ENCODE measurements at places on chromosomes 6 and 20. TPM values are rescaled to one million over a fixed set of nuclear protein-coding genes. Genes with fewer than 3 reads are reported as not detected.

Gene DCDC2
- total RNA-seq, result 0.59 TPM

Gene SCGN
- total RNA-seq, result not detected

Gene ARG1
- total RNA-seq, result not detected

Gene RAB44
- not detected for total RNA-seq

Gene WTAP
- total RNA-seq, result 108 TPM

Gene PTCRA
- not detected for total RNA-seq

Gene SYCP2
- 2.1 TPM for total RNA-seq

Gene NRSN1
- 1.5 TPM for total RNA-seq

Gene ANKRD66
- total RNA-seq, result not detected

Gene INSM1
- total RNA-seq, result 2.2 TPM

DNA sequence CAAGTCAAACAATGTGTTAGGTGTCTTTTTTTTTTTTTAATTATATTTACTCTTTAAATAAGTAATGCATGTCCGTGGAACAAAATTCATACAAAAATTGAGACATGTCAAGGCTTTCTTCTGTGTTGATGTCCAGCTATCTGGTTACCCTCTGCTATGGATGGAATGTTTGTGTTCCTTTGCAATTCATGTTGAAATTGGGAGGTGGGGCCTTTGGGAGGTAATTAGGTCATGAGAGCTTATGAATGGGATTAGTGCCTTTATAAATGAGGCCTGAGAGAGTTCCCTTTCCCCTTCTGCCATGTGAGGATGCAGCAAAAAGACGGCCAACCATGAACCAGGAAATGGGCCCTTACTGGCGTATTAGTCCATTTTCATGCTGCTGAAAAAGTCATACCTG is 83.1 kb upstream of the KCNG1 start:
- DNase-seq, result no peak

DNA sequence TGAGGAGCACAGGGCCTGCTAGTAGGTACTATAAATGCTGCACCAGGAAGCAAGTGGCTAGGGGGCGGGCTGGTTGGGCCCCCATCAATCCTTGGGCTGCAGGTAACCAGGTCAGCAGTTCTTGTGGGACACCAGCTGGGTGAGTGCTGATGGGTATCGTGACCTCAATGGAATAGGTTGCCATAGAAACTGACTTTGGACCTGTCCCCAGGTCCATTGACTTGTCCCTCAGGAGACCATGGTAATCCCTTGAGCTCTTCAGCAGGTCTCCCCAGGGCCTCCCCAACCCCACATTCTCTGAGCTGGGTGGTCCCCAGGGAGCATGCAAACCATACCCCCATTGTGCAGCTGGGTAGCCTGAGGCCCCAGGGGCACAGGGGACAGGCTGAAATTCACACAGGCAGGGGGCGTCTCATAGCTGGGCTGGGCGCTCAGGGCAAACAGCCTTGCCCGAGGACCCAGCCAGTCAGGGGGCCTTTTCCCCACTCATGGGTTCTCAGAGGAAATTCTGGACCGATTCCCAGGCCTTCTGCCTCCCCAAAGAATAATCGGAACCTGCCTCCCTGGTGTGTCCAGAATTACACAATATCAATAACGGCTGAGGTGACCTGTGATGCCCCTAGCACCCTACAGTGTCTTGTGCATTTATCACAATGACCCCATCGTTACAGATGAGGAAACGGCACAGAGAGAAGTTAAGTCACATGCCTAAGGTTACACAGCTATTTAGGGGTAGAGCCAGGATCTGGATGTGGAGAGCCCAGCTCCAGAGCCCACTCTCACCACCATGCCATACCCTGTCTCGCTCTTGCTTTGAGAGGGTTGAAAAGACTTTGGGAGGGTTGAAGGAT is 35.9 kb downstream of the SRC start:
- no peak for DNase-seq

- DNase-seq, result peak; percentile 34
Measured at GRCh38 chr6:36333931-36334725, 2.6 kb downstream of the BNIP5 start.

DNA sequence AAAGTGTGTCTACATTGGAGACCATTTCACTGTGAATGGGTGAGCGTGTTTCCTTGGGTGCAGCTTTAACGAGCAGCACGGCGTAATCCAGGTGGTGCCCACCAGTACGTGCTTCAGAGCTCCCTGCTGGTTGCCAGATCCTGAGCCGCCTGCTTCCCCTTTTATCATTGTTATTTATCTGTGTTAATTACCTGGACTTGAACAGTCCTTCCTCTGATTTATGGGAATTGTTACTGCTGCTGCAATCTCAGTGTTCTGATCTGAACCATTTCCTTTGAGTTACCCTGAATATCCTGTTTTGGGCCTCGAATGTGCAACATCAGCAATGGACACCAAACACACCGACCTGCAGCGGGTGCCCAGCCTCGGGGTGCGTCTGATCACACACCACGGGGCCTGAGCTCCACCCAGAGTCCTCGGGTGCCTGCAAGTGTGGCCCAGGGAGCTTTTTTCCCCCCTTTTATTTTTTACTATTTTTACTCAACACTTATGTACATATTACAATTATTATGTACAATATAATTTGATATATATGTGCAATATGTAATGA is 81.3 kb downstream of the RPP40 start:
- no peak for DNase-seq

DNA sequence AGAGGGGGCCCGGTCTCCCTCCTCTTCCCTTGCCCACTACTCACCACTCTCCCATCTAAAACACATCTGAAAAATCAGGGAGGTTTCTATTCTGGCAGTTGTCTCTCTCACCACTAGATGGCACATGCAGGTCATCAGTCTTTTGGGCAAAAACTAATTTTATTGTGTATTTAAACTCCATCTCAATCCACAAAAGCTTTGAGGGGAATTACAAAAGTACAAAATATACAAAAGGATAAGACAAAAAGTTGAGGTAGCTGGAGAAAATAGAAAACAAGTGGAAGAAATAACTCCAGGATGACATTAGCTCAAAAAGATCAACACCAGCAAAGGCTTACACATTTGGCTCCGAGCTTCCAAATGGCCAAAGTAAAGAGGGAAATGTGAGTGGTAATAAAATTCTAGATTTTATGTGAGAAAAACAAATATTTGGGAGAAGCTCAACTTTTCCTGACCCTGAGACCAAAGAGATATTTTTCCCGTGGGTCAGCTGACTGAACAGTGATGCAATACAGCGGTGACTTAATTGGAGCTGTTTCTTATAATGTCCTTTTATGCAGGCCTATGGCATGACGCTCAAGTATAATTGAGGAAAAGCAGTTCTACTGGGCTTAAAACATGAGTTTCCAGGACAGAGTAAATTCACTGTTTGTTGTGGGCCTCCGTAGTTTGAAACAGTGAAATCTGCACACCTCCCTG is 79.8 kb upstream of the CHD6 start:
- peak; percentile 77 for DNase-seq

DNA sequence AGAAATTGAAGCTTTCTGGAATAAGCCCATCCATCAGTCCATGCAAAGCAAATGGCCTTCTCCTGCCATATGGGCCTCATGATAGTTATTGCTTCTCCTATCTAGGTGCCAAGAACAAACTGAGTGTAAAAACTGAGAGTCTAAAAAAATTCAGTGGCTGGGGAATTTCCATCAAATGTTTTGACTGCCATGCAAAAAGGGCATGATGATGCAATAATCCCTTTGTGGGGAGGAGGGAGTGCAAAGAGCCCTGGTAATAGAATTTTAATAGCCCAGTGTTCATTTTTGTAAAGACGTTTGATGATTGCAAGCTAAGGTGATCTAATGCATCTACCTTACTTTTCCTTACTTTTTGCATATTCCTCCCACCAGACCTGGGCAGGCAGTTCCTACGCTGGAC is 683.7 kb downstream of the EPM2A start:
- DNase-seq, result no peak

GRCh38 chr6:44074813-44075646 is 52.2 kb downstream of the MRPL14 start:
- DNase-seq, result no peak

DNA sequence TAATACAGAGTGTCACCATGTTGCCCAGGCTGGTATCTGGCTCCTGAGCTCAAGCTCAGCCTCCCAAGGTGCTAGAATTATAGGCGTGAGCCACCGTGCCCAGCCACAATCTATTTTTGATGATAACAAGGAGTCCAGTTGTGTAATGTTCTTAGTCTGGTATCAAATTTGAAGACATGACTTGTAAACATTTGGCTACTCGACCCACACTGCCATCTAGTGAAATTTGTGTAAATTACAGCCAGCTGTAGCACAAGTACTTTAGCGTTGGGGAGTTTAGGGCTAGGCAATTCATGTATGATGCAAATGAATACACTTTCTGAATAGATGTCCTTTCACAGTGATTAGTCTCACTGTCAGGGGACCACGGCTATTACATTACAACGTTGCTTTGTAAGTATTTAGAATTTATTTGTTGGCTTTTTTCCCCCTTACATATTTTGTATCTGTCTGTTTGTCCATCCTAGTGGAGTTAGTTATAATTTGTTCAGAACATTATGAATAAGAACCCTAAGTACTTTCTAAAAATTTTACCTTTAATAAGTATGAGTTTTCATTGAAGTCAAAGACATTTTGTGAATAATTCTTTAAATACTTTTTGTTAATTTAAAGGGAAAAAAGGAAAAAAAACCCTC is 139.7 kb downstream of the PRDM13 start:
- peak; percentile 79 for DNase-seq

DNA sequence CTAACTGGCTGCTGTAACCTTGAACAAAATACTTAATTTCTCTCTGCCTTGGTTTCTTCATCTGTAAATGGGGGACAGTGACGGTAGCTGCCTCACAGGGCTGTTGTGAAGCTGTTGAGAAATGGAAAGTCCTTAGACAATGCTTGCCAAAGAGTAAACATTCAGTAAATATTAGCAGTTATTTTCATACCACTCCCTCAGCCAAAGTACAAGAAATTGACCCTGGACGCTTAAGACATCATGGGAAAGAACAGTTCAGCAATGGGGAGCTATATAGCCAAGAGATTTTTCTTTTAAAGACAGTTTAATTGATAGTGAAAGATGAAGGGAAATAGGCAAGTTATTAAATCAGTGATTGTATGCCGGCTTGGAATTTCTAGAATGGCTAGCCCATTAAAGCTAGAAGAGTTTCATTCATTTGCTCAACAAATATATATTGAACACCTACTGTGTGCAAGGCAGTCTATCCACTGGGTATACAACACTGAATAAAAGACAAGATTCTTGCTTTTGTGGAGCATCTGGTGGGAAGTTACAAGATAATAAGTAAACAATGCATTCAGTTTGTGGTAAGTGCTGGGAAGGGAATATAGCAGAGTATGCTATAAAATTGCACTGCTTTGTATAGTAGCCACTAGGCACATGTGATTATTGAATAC is 2.0 kb downstream of the CTNNBL1 start:
- DNase-seq, result no peak

- no peak for DNase-seq
Measured at GRCh38 chr20:57536771-57537724, 12.1 kb upstream of the CTCFL start.

DNA sequence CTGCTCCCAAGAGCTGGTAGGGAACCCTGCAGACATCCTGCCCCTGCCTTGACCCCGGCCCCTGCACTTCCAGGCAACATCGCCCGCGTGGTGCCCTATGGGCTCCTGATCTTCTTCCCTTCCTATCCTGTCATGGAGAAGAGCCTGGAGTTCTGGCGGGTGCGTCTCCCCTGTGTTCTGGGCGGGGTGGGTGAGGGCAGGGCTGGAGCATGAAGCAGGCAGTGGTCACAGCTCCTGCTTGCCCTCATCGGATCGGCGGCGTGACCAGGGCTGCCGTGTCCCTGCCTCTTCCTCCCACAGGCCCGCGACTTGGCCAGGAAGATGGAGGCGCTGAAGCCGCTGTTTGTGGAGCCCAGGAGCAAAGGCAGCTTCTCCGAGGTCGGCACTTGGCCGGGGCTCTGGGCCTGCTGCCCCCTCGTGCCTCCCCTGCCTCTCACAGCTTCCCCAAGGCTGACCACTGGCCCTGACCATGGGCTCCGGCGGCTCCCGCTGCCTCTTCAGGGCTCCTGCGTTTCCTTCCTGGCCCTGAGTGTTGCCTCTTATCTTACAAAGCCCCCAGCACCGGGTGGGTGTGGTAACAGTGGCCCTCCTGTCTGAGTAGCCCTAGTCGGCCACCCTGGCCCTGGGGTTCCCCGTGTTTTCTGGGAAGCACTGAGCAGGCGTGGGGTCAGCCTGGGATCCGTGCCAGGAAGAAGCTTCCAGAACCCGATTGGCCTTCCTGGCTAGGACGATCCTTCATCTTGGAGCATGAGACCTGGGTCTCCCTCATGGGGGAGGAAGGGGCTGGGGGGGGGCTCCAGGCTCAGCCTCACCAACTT is 8.0 kb upstream of the TNFRSF6B start:
- DNase-seq, result no peak

GRCh38 chr6:110858562-110859214 is 15.9 kb upstream of the AMD1 start:
- no peak for DNase-seq

DNA sequence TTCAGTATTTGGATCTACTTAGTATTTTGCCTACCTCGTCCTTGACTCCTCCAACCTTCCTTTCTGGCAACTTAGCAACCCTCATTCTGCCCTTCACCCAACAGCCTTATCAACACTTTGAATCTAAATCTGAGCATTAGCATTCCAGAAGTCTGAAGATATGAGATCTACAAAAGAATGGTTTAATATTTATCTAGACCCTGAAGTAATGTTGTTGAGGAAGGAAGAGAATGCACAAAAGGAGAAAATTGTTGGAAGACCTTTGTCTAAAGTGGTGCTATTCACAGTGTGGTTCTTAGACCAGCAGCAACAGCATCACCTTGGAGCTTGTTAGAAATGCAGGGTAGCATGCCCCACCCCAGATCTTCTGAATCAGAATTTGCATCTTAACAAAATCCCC is 198.2 kb upstream of the PLCB4 start:
- DNase-seq, result no peak

DNA sequence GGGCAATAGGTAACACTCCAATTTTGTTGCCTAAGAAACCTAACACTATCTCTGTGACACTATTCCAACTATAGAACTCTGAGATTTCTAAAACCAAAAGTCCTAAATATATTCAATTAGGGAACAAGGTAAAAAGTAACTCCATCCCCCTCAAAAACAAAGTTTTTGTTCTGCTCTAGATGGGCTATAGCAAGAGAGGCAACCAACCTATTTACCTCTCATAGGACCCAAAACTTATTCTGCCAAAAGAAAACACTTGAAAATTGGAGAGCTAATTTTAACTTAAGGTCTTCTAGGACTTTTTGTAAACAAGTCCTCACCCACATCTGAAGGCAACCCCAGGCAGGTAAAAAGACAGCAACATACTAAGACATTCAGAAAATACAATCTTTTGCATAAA is 7.7 kb downstream of the RBM39 start:
- no peak for DNase-seq

DNA sequence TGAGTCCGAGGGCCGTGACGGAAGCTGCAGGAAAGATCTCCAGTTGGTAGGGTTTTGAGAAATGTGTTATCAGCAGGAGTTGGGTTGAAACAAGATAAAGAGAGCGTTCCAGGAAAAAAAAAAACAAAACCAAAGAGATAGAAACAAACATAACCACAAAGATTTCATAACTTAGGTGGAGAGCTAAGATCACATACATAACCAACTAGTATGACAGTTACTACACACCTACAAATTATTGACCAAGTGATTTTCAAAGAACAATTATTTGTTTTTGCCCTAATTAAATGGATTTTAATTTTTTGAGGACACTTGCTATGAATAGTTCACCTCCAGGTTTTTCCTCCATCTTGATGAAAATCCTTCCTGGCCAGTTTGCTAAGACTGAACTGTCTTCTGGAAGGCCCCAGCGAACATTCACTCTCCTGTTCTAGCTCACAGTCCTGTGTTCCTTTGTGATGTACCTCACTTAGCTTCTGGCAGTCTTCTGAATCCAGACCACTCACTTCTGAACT is 69.4 kb downstream of the SNX9 start:
- DNase-seq, result no peak

- DNase-seq, result no peak
Measured at GRCh38 chr6:111692327-111693164, 86.9 kb upstream of the TRAF3IP2 start.

- no peak for DNase-seq
Measured at GRCh38 chr20:60484316-60484715, 526.1 kb downstream of the CDH26 start.
